ENCODE measurements at places on chromosomes 16 and 17.
A peak's percentile ranks its signal among the peaks of the same experiment; 100 is the strongest.

GRCh38 chr17:51876986-51877385 is 281.5 kb downstream of the CA10 start:
- no peak for DNase-seq

- no peak for DNase-seq
Observed at GRCh38 chr17:48239603-48239995, 132.0 kb downstream of the SNX11 start.

DNA sequence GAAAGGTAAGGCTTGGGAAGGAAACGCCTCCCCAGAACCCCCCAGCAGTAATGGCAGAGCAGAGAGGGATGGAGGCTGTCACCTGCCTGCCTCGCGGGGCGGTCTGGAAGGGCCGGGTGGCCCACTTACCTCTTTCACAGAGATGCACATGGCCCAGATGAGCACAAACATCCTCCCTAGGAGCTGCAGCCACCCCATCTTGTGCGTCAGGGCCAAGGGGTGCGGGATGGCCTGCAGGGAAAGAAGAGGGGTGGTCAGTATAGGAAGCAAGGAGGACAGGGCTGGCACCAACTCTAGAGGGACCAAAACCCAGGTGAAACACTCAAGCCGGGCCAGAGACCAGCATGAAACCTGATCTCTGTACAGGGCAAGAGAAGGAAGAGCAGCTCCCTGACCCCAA is 29.7 kb downstream of the TRPV3 start:
- DNase-seq: no peak

- DNase-seq: no peak
Observed at GRCh38 chr17:77098884-77099545, 41.8 kb upstream of the SEC14L1 start.

DNA sequence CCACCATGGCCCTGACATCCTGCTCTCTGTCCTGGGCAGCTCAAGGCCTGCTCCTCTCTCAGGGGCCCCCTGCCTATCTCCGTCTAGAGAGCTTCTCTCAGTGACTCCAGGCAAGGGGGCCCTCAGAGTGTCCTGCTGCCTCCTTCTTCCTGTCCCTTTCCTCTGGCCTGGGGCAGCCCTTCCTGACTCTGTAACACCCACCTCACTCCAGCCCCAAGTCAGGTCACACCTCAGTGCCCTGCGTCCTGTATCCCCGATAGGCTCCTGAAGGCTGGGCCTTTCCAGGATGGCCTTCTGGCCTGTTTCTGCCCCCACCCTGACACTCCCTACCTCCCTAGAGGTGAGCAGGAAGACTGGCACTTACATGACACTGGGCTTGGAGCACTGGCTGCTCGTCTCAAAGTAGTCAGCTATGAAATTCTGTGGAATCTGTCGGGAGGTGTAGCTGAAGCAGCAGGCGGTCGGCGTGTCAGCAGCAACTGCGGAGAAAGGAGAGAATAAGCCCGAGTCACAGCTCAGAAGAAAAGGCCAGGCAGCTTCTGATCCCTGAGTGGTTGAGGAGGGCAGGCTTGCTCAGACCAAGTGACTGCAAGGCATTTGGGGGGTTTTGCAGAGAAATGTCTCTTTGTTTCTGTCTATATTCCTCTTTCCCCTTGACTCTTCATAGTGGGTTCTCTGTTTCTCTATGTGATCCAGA is 976 bp downstream of the CCL3L1 start:
- DNase-seq: no peak

- DNase-seq: peak; percentile 46
Observed at GRCh38 chr16:67447508-67448076, 16.7 kb downstream of the HSD11B2 start.

DNA sequence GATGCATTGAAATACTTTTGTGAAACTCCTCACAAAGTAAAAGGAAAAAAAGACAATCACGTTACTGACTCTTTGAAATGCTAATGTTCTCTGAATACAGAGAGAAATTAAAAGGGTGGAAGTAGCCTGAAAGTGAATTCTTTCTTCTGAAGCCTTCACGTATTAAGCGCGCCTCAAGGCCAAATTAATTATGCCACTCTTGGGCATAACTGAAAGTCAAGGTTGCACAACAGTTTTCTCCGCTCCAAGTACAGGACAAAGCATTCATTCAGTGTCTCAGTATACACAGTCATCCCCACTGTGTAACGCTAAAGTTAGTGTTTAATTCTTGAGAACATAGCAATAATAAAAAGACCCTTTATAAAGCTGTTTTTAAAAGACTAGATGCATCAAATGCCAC is 21.5 kb downstream of the PARN start:
- no peak for DNase-seq

- DNase-seq: no peak
Observed at GRCh38 chr16:87701505-87701921, 64.3 kb downstream of the KLHDC4 start.

- DNase-seq: no peak
Observed at GRCh38 chr17:44374306-44375195, 10.9 kb upstream of the FAM171A2 start.

DNA sequence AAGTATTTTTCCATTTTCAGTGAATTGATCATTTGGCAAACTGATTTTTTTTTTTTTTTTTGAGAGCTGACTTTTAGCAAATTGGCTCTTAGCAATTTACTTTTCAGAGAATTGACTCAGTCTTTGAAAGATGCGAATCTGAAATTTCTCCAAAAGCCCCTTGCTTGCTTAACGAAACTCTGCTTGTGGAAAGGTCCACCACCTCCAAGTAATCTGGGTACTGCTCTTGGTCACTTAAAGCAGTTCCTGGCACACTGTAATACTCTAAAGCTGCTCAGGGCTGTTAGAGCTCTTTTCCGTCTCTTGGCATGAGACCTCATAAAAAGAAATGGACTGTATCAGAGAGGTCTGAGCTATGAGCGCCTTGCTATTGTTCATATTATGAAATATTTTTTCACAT is 2.9 kb downstream of the GSDMB start:
- DNase-seq: no peak

DNA sequence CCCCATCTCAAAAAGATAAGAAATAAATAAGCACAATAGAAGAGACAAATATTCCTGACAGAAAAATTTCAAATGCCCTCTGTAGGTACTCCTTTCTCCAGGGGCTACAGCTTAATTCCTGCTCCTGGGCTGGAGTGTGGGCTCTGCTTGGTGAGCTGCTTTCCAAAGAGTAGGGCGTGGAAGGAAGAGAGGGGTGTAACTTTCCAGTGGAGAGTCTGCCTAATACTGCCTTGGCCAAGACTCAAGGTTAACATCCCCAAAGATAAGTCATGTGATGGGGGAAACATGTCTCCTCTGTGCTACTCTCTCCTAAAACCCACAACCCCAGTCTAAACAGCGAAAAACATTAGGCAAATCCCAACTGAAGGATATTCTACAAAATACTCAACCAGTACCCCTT is 42.7 kb downstream of the TMC5 start:
- no peak for DNase-seq

- DNase-seq: no peak
Observed at GRCh38 chr17:66571745-66572144, 263.2 kb upstream of the CACNG5 start.

DNA sequence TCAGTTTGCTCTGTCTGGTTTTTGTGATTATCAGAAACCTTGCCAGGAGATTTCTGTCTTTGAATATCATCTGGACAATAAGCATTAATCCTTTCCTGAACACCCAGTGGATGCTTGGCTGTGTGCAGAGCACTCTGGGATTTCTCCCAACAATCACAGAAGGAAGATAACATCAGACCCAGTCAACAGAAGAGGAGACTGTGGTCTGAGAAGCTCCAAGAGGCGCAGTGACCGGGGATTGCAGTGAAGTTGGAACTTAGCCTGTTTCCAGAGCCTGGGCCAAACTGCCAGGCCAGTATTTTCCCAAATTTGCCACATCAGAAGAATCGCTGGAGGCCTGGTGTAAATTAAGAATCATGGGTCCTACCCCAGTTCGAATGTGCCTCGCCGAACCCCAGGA is 264.7 kb downstream of the C16orf95 start:
- DNase-seq: no peak

DNA sequence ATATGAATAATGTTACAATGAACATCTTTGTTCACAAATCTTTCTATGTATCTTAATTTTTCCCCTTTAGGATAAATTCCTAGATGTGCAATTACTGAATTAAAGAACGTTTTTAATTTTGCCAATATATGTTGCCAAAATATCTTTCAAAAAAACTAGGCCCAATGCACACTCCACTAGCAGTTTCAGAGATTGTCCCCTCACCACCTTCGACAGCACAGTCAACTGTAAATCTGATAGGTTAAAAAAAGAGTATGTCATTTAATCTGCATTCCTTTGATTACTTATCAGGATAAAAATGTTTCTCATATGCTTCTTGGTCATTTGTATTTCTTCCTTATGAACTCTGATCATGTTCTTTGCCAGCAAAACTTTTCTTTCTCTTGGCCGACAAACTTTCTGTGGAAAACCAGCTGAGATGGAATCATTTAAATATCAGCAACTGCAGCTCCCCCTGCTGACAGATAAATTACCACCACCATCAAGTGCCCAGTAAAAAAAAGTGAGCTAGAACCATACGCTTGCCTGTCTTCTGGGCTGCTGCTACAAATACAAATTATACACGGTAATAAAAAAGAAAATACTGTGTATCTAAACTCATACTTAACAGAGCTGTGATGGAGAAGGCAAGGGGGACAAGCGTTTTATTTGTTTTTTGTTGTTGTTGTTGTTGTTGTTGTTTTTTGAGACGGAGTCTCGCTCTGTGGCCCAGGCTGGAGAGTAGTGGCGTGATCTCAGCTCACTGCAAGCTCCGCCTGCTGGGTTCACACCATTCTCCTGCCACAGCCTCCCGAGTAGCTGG is 19.6 kb upstream of the KANSL1 start:
- no peak for DNase-seq

- no peak for DNase-seq
Observed at GRCh38 chr17:66715076-66715675, 119.7 kb upstream of the CACNG5 start.

GRCh38 chr16:17318238-17318637 is 152.5 kb downstream of the XYLT1 start:
- DNase-seq: no peak

GRCh38 chr17:21165922-21166594 is 39.3 kb downstream of the DHRS7B start:
- DNase-seq: no peak

DNA sequence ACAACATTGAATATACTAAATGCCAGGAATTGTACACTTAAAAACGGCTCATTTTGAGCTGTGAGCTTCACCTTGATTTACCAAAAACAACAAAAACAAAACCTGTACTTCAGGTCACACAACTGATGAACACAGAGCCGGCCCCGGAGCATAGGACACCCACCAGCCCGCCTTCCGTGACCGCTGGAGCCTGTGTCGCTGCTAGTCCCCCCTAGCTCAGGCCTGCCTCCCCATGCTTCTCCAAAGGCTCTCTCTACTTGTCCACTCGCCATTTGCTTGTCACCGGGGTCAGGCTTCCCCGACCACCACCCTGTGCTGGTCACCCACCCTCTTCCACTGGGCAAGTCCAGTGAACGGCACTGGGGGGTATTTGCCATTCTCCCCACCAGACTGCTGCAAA is 113.8 kb upstream of the TNRC6C start:
- DNase-seq: no peak

DNA sequence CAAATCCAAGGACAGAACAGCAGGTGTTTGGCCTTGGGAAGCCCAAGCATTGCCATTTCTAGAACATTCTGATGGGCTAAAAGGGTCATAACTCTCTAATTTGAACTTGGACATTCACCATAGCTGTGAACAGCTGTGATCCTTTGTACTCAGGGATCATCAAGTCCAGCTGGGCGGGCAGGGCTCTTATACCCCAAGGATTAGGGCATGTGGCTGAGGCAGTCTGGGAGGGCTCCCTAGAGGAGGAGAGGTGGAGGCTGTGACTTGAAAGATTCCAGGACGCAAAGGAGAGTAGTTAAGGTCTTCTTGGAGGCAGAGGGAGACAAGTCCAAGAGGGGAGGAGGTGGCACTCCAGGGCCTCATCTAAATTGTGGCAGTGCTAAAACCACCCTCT is 233.1 kb upstream of the GSE1 start:
- DNase-seq: no peak

- DNase-seq: no peak
Observed at GRCh38 chr16:57564571-57565270, 22.3 kb downstream of the ADGRG5 start.

GRCh38 chr16:14356064-14356463 is 274.0 kb downstream of the PARN start:
- DNase-seq: no peak

DNA sequence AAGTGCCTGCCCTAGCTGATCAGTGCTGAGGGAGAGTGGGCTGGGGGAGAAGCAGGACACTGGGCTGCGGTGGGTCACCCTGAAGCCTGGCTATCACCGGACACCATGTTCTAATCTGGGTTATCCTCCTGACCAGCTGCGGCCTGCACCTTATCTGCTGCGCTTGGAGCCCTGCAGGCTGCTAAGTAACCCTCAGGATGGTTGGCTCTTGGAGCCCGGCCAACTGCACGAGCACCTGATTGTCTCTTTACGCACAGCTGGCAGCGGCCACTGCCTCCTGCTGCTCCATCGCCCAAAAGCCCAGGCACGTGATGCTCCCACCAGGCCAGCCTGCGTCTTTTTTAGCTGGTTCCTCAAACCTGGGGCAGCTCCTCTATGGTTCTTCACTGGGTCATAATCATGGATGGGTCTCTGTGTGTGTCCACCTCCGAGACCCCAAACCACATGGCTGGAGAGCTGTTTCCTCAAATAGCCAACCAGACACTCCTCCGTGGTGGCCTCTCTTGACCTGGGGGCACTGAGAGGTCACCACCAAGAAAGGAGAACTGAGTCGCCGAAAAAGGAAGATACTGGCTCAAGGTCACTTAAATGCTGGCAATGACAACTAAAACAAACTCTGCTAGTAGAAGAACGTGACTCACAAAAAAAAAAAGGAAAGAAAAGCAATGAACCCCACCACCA is 21.7 kb downstream of the SPHK1 start:
- DNase-seq: no peak

GRCh38 chr17:17661834-17662385 is 19.3 kb upstream of the RAI1 start:
- no peak for DNase-seq

- DNase-seq: no peak
Observed at GRCh38 chr16:2092866-2093265, 42.8 kb downstream of the PKD1 start.

All from activated CD8-positive, alpha-beta memory T cell treated with anti-CD3 and anti-CD28 coated beads for 48 hours (primary cell).